ENCODE measurements at places on chromosomes 11 and 22.

- DNase-seq: no peak
These were observed 61.5 kb downstream of the STIM1 start for GRCh38 chr11:3916962-3917361.

DNA sequence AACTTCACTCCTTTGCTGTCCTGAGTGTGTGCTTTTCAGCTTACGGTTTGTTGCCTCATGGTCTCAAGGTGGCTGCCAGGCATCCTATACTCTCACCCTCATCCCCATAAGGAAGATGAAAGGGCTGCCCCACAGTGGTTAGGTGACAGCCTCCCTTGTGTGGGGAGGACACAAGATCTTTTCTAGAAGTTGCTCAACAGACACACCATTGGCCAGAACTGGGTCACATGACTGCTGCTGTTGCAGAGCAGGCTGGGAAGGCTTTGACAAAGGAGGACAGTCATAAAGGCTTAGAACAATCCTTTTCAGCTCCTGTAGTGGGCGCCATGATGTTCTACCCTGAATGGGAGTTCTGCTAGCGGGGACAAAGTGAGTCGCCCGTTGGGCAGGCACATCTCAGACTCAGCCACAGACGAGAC is 69.7 kb upstream of the RASD2 start:
- DNase-seq: no peak

DNA sequence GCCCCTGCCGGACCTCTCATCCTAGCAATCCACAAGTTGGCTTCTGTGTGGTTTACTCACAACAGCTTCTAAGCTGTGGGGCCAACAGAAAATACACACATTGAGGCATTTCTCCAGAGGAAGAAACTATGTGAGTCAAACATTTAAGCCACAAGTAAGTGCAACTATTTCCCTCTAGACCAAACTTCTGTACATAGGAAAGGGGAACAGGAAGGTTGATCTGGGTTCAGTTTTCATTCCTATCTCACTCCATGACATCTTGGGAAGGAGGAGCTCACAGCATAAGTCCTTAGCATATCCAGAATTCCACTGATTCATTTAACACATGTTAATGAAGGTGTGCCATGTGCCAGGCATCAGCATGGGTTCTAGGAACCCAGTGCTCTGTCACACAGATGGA is 72.8 kb upstream of the PICALM start:
- no peak for DNase-seq

- no peak for DNase-seq
These were observed 19.0 kb upstream of the MPZL2 start for GRCh38 chr11:118283037-118283636.

DNA sequence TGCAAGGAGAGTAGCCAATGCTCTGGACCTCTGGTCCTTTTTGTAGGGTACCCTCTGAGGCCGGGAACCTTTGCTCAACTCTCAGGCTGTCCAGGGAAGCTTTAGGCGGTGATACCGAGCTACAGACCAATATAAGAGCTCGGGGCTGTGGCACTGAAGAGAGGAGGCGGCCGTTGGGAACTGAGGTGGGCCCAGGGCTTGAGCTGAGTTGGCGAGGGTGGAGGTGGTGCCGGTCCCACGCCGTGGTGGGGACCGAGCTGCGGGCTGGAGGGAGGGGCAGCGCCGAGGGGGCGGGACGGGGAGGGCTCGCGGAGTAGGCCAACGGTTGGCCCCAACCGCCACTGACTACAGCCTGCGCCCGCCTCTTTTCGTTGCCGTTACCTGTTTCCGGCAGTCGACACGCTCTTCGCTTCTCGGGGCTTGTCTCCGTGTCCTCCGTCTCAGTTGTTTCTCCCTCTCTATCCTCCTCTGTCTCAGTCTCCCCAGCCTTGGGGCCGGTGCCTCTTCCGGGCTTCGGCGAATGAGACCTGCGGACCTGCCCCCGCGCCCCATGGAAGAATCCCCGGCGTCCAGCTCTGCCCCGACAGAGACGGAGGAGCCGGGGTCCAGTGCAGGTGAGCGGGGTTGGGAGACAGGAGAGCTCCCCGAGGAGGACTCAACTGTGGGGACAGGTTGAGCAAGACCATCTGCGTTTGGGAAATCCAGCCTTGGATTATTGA is at the start of gene NEU3:
TSS of gene NEU3 (plus strand) at position 393 of the 719 bp plus-strand sequence. CDS start at position 521, 128 bp downstream.
- DNase-seq: peak; percentile 63

DNA sequence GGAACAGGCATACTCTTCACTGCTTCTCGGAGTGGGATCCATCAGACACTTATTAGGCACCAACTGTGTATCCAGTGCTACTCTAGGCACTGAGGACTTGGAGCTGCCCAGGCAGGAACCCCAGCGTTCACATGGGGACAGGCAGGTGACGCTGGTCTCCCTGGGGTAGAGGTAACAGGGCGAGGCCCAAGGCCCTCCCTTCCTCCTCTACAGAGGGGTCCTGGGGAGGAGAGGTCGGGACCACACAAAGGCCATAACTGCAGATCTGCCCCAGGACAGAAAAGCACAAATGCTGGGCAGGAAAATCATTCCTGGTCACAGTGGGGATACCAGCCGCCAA is 262.2 kb downstream of the BRD1 start:
- no peak for DNase-seq

GRCh38 chr22:38953577-38954413 is 3.6 kb upstream of the APOBEC3A start:
- no peak for DNase-seq

DNA sequence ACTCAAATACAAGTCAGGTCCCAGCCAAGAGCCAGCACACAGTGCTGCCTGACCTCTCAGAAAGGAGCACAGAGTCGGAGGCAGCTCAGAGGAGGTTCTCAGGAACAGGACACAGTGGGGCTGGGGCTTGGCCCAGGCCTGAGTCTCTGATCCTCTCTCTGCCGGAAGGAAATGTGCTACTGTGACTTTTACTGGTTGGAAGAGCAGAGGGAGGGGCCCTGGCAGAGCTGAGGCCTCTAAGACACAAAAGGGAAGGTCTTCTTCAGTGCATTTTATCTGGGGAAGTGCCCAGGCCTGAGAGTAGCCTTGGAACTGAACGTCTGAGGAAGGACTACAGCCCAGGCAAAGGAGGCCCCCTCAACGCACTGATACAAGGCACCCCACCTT is 16.2 kb upstream of the CASTOR1 start:
- no peak for DNase-seq

DNA sequence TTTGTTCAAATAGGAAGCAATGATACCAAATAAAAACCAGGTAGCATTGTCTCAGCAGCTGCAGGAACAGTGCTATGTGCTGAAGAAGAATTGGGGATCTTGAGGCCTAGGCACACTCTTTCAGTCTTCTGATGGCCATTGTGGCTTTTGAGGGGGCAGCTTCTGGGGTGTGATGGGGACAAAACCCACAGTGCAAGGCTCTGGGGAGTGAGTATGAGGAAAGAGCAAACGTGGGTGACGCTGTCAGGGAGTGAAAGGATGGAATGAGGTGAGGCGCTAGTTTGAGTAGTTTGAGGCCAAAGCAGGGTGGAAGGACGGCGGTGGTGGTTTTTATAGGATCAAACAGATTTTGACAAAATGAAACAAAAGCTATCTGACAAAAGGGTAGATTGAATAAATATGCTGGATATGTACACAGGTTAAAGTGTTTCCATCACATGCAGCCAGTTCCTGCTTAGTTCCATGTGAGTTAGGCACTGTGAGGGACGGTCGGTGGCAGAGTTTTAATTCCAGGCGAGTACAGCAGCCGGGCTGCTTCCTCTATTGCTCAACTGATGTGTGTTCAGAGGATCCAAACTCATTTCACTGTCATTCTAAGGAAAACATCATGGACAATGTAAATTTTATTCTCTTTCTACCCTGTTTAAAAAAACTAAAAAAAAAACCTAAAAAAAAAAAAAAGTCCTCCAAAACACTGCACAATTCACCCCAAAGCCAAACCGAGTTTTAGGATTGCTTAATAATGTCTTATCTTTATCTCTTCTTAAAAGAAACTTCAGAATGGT is 18.9 kb downstream of the ADAMTS15 start:
- no peak for DNase-seq

GRCh38 chr11:122140500-122140899 is 24.5 kb upstream of the BLID start:
- no peak for DNase-seq

- no peak for DNase-seq
These were observed 6.1 kb downstream of the CD81 start for GRCh38 chr11:2382936-2383851.

DNA sequence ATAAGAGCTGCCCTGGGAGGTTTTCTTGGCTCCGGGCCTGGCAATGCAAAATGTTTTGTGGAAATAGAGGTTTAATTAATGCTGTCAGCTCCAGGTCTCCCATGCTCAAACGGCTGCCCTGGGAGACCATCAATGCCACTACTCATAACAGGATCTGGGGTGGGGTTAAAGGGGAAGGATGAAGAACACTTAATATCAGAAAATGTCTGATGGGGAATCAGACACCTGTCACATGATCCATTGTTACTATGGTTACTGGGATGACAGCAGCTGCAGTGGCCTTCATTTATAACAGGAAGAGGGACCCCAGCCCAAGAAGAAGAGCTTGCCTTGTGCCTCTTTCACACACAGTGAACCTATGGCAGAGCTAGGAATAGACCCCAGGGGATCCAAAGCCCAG is 2.2 kb upstream of the SYT13 start:
- DNase-seq: no peak

DNA sequence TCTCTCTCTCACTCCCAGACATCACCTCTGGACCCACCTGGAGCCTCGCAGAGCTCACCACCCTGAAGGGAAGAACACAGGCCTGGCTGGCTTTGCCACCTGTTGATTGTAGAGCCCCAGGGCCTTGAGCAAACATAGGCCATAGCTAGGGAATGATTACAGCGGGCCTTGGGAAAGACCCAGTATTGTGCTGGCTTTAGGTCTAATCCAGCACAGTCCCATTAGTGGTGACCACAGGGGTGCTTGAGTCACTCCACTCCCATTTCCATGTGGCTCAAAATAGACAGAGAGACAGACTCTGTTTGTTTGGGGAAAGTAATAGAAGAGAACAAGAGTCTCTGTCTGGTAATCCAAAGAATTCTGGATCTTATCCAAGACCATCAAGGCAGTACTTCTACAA is 42.7 kb upstream of the FAM181B start:
- peak; percentile 27 for DNase-seq

- DNase-seq: no peak
These were observed 762 bp upstream of the CCDC134 start for GRCh38 chr22:41799486-41800347.
